CD4-positive, alpha-beta T cell treated with Interferon alpha-2 for 1 hour (primary cell): ENCODE measurements at places on chromosomes 4 and X.

- no peak for DNase-seq
Measured at GRCh38 chrX:45266456-45266855, 65.8 kb upstream of the DIPK2B start.

DNA sequence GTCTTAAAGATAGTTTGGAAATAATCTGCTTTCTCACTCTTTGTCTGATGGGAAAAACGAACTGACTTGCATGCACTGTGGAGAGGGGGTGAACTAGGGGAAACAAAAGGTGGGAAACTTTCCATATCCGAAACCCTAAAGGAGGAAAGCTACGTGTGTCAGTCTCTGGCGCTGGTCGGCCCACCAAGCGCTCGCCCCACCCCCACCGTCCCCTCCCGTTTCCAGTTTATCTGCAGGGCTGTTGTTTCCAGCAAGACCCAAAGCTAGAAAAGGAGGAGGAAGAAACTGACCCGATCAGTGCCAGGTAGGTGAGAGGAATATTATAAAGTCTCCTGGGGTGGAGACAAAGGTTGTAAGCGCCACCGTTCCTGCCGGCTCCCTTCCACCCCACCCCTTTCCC is 552 bp downstream of the TCEAL9 start:
- no peak for DNase-seq

- DNase-seq = no peak
Measured at GRCh38 chr4:106746451-106746850, 289.7 kb downstream of the DKK2 start.

DNA sequence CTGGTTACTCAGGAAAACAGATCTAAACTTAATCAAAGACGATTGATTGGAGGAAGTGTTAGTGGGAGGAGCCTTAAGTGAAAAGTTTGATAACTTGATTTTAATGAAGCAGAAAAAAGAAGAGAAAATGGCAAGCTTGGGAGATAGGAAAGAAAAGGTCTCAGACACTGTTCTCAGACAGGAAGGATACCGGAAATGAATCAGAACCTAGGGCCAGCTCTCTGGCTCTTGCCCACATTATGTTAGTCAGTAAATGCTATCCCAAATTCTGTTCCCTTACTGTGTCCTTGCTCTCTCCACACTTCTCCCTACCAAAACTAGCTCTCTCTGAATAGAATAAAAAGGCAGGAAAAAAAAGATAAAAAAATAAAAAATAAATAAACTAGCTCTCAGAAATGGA is 48.6 kb upstream of the TMEM164 start:
- DNase-seq = no peak

DNA sequence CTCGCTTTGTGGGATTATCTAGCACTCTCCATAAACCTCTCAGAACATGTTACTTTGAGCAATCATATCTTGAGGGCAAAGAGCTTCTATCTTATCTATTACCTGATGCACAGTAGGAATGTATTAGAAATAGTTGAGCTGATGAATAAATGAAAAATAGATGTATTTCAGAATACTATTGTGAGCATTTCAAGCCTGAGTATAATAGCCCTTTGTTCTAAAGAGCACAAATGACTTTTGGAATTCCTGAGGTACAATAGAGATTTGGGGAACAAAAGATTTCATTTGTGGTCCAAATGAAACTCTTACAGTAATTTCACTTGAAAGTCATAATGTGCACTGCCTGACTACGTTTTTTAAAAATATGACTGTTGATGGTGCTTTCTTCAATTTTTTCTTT is 159.5 kb downstream of the UGT8 start:
- DNase-seq = no peak

DNA sequence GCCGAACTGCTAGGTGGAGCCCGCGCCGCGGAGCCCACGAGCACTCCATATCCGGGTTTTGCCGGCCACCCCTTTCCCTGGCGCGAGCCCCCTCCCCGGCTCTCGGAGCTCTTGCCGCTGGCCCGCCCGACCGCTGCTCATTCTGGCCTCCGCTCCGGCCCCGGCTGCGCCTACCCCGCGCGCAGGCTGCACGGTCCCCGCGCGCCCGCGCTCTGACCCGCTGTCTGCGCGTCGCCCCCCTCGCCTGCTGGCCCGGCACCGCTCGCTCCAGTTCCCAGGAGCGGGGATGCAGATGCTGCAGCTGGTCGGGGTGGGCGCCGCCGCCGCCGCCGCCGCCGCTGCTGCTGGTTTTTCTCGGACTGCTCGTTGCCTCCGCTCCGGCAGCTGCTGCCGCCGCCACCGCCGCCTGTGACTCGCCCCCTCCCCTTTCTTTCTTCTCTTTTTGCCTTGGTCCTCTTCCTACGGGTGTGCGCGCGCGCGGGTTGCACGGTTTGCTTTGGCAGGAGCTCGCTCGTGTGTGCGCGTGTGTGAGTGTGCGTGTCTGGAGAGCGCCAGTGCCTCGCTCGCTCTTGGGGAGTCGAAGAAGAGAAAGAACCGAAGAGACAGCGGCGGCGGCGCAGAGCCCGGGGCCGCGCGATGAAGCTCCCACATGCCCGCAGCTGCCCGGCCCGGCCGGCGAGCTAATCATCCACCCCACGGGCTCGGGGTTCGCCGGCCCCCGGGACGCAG is at the start of gene ADGRL3:
TSS of gene ADGRL3 (plus strand) at position 140 of the 729 bp plus-strand sequence.
- no peak for DNase-seq

DNA sequence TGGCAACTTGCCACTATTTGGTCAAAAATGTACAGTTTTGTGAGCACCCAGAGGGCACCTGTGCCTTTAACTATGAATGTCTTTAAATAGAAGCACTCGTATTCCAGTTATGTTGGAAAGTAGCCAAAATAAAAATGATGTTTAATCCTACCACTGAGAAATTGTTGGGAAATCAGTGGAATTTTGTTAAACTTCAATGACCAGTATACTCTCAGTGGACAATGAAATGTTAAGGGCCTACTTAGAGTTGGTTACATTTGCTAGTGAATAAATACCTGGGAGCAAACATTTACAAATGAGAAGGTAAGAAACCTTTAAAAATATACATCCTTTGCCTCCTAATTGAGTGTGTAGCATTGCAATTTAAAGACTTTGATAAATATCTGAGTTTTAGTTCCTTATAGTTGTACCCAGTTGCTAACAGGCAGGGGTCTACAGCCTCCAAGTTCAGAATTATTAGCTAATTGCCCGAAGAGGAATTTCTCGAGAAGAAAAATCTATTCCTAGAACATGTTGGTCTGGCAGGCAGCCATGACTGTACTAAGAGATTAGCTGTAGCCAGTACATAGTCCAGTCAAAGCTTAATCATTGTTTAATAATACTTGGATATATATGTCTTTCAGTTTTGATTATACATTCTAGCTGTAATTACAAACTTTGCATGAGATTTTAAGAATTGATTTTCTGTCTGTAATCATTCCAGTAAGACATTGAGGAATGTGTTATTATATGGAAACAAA is 93.2 kb downstream of the IL1RAPL2 start:
- DNase-seq = no peak
